ENCODE measurements at places on chromosomes 2 and 18.

DNA sequence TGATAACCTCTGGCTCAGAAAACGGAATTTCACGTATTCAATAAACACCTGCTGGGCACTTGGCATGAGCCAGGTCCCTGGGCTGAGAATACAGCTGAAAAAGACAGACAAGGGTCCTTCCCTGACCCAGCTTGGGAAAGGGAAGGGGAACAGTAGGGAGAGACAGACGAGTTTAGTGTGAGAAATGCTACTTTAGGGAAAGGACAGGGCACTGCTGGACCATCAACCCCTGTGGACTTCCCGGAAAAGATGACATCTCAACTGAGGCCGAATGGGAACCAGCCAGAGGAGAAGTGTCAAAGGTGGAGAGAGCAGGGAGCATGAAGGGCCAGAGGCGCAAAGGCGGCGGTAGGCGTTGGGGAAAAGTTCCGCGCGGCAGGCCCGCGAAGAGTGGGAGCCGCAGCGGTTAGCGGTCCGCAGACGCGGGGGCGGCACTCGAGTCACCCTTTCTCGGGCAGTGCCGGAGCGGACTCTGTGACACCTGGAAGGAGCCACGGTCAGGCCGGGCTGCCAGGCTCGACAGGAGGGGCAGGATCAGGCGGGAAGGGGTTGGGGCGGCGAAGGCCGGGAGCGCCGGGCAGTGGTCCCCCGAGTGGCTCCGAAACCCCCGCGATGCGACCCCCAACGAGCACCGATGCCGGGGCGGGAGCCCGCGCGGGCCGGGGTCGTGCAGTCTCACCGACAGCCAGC lies 519 bp downstream of the TEX261 start:
- no peak for DNase-seq

- DNase-seq: no peak
Observed at GRCh38 chr18:43314941-43315340, 37.7 kb upstream of the SYT4 start.

GRCh38 chr2:237156857-237157779 lies 71.4 kb downstream of the COPS8 start:
- no peak for DNase-seq

GRCh38 chr2:231359441-231359840 lies 36.1 kb upstream of the B3GNT7 start:
- DNase-seq: no peak

GRCh38 chr2:242032780-242033656 lies 163.5 kb downstream of the RTP5 start:
- DNase-seq: no peak

- no peak for DNase-seq
Observed at GRCh38 chr2:54691445-54692135, 31.9 kb upstream of the EML6 start.

DNA sequence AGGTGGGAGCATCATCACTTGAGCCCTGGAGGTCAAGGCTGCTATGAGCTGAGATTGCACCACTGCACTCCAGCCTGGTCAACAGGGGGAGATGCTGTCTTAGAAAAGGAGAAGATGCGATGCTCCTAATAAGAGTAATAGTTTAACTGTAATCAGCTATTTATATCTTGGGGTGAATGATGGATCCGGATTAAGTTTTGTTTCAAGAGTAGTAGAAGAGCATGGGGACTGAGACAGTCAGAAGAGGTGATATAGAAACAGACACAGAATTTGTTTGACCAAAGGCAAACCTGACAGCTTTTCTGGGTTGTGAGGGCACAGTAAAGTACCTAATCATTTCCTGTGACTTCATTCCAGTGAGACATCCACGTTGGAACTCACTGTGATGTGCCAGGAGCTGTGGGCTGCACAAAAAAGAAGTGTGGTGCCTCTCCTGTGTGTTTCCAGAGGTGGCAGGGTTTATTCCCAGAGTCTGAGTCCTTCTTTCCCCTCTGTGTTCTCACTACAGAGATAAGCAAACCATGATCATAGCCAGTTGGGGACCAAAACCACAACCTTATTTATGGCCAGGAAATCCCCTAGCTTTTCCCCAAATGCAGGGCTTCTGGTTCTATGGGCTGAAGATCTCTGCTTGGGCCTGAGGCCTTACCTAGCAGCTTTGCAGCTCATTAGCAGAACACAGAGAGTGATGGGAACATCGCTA lies 113.7 kb downstream of the XRCC5 start:
- DNase-seq: no peak

GRCh38 chr2:194346193-194346592 lies 1310.8 kb upstream of the SLC39A10 start:
- no peak for DNase-seq

GRCh38 chr18:50030146-50030545 lies 164.8 kb downstream of the MYO5B start:
- no peak for DNase-seq

- no peak for DNase-seq
Observed at GRCh38 chr2:203983064-203983715, 46.6 kb downstream of the ICOS start.

GRCh38 chr18:62637807-62638687 lies 77.3 kb upstream of the PHLPP1 start:
- no peak for DNase-seq

DNA sequence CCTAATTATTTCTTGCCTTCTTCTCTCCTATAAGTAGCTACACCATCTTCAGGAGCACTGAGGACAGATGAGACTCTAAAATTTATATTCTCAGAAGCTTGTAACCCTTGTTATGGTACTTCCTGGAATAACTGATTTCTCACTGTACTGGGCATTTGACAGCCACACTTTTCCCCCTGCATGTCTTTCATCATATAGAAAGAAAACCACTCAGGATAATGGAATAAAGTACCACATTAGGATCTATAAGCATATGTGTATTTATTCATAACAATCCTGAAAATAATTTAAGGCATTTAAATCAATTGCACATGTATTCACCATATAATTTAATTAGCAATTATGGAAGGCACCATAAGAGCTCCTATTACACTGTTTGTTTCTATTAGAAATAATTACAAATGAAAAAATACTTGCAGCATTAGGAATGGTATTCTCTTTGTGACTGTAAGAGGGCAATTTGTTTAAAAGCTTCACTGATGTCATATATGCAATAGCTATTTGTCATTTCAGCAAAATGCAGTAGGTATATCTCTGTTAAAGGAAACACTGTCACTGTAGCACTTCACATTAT lies 216.9 kb upstream of the FSHR start:
- DNase-seq: no peak

- peak; percentile 4 for DNase-seq
Observed at GRCh38 chr2:189363559-189363958, 77.7 kb upstream of the WDR75 start.

GRCh38 chr2:28956890-28957289 lies 24.2 kb upstream of the TOGARAM2 start:
- DNase-seq: no peak

GRCh38 chr2:70212298-70212932 lies 21.6 kb upstream of the C2orf42 start:
- DNase-seq: no peak

GRCh38 chr2:215382480-215382879 lies 53.4 kb downstream of the FN1 start:
- DNase-seq: no peak

DNA sequence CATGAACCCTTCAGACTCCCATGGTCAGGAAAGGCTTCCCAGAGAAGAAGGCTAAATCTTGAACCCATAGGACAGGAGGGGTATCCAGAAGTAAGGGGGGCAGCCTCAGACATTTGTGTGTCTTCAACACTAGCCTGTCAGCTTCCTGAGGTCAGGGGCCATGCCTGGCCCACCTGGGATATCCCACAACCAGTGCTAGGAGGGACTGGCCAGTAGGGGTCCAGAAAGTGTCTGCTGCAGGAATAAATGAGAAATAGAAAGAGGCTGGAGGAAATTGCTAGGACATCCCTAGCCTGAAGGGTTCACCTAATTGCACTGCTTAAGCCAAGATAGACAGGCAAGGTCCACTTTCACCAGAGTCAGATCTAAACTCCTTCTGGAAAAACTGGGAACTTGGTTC lies 799.6 kb upstream of the ID2 start:
- no peak for DNase-seq

- no peak for DNase-seq
Observed at GRCh38 chr2:231900486-231900942, 25.7 kb downstream of the NPPC start.

DNA sequence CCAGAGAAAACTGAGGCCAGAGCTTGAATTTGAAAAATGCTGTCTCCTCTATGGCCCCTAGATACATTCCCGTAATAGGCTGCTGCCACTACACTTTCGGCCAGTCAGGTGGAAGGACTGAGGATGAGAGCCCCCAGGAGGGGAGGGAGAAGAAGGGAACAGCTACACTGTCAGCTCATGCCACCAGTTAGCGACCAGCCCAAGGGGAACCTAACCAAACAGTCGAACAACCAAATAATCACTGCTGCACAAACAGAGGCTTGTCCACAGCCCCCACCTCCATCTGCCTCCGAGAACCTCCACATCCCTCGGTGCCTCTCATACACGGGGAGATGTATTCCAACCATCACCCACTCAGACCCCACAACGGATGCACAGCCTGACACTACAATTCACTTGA lies 7.3 kb downstream of the ZNF516 start:
- DNase-seq: no peak

GRCh38 chr18:22385718-22386117 lies 32.0 kb downstream of the CTAGE1 start:
- peak; percentile 20 for DNase-seq

DNA sequence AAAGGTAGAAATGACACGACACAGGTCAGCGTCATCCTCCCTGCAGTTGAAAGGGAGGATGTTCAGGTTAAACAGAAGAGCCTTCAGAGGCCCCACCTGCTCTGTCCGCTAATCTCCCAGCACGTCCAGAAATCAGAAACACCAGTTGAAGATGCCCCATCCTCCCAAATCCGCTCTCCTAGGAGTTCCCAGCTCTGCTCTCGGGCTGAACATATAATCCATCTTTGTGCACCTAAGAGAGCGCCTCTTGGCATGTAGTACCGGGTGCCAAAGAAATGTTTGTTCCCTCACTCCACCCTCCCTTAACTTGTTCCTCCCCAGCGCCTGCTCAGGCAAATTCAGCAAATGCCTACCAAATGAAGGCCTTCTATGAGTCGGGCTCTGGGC lies 145.2 kb upstream of the SMAD2 start:
- no peak for DNase-seq

- DNase-seq: no peak
Observed at GRCh38 chr2:235934774-235935484, 233.3 kb downstream of the GBX2 start.

GRCh38 chr2:223523551-223524001 lies 78.6 kb downstream of the SCG2 start:
- no peak for DNase-seq

GRCh38 chr2:3483986-3484960 lies 35.1 kb downstream of the ADI1 start:
- no peak for DNase-seq

DNA sequence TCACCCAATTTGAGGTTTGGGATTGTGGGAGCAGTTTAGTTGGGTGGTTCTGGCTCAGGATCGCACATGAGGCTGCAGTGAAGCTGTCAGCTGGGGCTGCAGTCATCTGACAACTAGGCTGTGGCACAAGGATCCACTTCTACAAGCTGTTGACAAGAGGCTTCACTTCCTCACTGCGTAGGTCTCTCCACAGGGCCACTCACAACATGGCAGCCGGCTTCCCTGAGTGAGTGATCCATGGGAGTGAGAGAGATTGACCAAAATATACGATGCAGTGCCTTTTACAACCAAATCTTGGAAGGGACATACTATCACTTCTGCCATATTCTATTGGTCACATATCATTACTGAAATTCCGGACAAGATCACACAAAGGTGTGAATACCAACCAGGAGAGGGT lies 187.5 kb downstream of the DLGAP1 start:
- no peak for DNase-seq

DNA sequence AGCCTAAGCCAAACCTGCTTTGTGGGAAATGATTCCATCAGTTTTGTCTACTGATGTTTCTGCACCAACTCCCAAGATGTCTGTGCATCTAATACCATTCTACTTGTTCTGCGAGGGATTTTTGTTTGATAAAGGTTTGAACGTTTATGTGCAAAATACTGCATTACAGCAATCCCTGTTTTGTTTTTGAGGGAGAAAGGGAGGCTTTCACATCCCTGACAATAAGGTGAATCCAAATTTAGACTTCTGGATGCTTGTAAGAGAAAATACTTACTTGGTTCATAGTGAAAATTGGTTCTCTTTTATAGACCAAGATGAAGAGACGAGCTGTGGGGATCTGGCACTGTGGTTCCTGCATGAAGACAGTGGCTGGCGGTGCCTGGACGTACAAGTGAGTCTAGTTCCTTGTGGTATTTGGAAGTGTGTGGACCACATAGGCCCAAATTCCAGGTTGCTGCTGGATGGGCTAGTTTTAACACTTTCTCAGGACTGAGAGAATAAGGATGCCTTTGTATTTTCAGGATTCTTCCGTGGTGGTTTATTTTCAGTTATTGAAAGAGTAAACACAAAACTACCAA lies 1.1 kb downstream of the RPL37A start:
- DNase-seq: no peak

DNA sequence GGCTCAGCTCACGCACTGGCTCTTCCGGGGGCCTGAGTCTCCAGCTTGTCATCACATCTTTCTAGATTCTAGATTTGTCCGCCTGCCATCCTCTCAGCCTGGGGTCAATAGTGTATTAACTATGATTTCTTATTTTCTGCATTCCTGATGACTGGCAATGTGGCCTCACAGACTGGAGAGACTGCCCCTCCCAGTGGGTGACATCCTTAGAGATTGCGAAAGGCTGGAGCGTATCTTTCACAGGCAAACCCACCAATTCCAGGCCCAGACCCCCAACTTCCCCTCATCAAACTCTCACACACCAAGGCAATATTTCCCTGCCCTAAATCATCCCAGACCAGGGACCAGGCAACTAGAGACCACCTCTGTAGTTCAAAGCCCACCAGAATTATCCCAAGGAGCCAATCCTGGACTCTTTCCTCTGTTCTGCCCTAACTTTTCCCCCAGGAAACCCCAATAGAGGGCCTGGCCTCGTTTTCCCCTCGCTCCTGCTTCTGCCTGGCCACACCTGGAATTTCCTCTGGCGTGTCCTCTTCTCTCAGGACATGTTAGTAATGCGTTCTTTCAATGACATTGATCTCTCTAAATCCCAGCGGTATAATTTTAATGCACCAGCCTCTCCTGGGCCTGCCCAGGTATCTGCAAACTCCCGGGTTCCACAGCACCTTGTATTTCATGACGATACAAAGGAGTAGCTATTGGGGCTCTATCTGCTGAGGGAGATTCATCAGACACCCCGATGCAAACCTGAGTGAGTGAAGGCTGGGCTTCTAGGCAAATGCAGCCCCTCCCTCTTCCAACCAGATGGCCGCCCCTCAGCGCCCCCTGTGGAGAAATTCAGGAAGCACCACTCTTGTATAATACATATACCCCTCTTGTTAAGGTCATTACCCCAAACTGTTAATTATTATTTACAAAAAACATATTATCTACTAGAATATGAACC lies 2.4 kb upstream of the KCNF1 start:
- DNase-seq: no peak

GRCh38 chr2:144215701-144216675 lies 303.9 kb downstream of the ZEB2 start:
- DNase-seq: no peak

GRCh38 chr2:688504-689076 lies 11.4 kb upstream of the TMEM18 start:
- no peak for DNase-seq

- no peak for DNase-seq
Observed at GRCh38 chr2:202172439-202173211, 65.8 kb downstream of the SUMO1 start.

GRCh38 chr18:39753178-39753577 lies 2187.6 kb upstream of the CELF4 start:
- no peak for DNase-seq

Measured in BJ (cell line).